NCI-H1417 (cell line): ENCODE measurements at places on chromosomes 2 and 18.

DNA sequence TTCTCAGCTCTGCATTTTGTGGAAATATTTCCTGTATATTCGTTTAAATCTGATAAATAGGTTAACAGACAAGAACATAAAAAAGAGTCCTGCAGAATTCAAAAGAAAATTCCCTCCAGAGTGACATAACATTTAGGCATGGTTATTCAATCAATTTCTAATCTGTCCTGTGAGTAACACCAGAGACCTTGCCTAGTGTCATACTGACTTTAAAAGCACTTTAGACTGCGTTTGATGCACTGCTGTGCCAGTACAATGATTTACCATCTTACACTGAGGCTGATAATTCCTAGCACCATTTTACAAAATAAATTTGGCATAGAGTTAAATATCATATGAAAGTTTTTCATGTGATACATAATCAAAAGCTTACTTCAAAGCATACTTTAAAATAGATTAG lies 35.5 kb upstream of the CALCRL start:
- DNase-seq = no peak

DNA sequence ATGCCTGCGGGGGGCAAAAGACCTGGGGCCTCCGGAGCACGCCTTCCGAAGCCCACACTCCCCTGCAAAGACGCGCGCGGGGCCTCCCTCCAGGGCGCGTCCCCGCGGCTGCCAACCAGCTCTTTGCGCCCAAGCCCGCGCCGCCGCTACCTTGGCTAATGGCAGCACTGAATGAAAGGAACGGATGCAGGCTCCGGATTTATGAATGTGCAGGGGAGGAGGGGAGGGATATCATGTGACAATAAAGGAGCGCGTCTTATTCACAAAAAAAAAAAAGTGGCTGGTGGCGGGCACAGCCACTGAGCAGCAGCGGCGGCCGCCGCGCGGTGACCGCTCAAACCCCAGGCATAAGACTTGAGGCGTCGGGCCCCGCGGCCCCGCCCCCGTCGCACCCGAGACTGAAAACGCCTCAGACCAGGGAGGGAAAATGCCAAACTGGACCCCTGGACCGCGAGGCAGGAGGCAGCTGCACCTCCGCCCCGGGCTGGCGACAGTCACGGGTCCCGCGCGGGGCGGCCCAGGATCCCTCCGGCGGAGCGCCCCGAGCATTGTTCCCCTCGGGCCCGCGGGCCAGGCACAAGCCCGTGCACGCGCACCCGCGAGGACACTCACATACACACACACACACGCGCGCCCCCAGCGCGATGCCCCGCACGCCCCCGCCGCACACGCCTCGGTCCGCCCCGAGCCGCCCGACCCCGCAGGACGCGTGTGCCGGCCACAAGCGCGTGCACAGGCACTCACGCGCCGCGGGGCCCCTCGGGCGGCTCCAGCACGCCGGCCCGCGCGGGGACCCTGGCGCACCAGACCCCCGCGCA lies 1.6 kb downstream of the SPRED2 start:
- DNase-seq = peak; percentile 79

DNA sequence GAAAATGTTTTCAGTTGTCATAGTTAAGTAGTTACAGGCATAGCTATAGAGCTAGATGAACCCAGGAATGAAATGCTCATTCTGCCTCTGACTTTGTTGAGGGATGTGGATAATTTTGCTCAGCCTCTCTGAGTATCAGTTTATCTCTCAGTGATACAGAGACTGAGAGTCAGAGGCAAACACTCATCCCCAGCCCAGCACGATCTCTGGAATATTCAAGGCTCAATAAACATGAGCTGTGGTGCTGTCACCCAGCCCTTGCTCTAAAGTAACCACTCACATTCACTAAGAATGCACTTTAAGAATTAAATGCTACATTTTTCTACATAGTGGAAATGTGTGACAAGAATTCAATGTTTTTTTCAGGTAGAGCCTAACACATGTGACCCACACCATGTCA lies 30.6 kb downstream of the TIMM21 start:
- DNase-seq = no peak

- no peak for DNase-seq
Observed at GRCh38 chr18:33034945-33035344, 262.1 kb upstream of the KLHL14 start.

DNA sequence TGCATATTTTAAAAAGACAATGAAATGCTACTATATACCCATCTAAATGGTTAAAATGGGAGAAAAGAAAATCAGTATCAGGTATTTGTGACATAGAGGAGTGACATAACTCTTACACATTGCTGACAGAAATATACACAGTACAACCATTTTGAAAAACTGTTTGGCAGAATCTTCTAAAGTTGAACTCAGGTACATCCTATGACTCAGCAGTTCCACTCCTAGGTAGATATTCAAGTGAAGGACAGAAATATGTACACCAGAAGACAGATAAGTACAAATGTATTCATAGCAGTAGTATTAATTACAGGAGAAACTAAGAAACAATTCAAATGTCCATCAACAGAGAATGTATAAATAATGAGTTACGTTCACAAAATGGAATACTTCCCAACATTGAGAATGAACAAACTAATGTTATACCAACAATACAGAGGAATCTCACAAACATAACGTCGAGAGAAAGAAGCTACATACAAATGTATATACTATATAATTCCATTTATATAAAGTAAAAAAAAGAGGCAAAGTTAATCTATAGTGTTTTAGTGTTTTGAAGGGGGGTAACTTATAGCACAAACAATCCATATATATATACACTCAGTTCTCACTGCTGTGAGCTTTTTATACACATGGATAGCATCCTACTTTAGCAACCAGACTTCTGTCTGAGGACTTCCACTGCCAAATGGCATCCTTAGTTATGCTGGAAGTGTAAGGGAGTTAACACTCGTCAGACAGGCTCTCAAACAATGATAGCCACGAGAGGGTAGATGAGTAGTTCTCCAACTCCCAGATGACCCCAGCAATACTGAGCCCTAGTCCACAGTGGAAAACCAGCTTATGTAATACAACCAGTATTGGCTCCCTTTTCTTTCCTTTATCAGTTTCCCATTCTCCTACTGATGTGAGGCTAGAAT lies 172.5 kb downstream of the NBAS start:
- peak; percentile 9 for DNase-seq

DNA sequence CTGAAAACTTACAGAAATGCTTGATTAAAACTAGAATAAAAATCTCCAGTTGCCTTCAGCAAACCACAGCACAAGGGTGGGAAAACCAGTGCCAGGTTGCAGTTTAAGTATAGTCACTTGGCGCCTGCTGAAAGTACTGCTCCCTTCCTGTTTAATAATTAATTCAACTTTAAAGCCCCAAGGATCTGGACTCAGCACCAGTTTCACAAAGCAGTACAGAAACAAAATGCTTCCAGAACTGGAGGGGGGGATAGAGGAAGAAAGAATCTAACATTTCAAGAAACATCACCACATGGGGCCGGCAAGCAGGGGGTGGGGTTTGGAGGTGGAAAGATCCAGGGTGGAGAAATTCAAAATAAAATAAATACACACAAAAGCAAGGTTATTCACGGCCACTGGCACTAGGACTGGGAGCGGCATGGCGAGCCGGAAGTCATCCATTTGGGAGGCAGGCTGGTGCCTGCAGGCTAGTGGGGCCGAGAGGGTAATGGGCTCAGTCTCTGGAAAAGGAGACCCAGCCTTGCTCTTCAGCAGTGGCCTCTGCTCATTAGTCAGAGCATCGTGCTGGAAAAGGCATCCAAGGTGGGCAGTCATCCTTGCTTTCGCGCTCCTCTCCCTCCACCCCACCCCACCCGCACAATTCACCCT lies 85.8 kb downstream of the POU3F3 start:
- no peak for DNase-seq

GRCh38 chr2:167187978-167188967 lies 300.0 kb downstream of the XIRP2 start:
- no peak for DNase-seq

DNA sequence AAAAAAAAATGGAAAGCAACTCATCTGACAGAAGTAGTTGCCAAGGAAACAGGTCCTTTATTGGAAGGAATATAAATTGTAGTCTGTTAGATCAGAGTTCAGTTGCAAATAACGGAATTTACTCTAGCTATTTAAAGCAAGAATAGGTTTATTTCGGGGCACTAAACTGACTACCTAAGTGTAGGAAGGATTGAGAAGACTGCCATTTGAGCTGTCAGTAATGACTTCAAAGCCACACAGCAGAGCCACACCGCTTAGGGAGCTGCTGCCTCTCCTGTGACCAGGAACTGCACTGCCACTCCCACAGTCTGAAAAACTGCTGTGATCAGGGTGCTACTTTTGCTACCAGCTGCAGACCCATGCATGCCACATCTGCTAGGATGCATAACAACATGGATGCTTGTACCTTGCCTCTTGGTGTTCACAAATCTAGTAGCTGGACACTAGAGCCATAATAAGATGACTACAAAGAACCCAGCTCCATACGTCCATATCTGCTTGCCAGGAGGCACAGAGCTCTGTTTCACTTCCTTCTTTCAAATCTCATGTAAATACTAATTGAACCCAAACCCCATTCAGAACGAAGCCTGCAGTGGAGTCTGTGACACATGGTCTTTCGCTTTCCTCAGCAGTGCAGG lies 2.2 kb downstream of the DSG2 start:
- DNase-seq = no peak

GRCh38 chr2:147464737-147465357 lies 380.0 kb upstream of the ACVR2A start:
- no peak for DNase-seq

DNA sequence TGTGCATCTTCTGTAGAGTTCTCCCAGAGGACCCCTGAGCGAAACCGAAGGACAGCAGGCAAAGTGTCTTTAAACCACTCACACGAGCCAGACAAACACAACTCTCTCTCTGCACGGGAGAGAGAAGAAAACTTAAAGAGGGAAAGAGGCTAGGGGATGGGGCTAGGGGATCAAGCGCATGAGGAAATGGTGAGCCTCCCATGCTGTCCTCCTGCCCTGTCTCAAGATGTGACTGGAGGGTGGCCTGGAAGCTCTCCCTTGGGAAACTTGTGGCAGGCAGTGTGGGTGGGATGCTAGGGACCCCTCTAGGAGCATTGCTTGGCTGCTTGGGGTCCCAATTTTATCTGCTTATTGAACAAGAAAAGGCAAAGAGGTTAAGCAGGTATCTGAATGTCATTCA lies 44.5 kb downstream of the CYP26B1 start:
- no peak for DNase-seq

DNA sequence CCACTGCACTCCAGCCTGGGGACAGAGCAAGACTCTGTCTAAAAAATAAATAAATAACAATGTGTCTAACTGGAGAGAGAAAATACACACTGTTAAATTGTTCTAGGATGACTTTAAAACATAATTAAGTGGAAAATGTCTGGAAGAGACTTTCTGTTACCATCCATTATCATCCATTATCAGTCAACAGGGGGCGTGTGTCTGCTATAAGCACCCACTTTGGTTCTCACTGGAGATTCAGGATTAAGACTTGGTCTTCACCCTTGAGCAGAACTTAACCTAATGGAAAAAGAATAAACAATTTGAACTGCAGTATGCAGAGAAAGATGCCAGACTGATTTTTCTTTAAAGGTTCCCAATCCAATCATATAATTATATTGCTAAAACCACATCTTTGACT lies 999.8 kb upstream of the GYPC start:
- no peak for DNase-seq

- DNase-seq = no peak
Observed at GRCh38 chr2:83757329-83757728, 701.8 kb downstream of the SUCLG1 start.

GRCh38 chr2:196725218-196725617 lies 74.3 kb downstream of the GTF3C3 start:
- no peak for DNase-seq

- no peak for DNase-seq
Observed at GRCh38 chr2:101948625-101949155, 43.1 kb upstream of the IL1R2 start.

GRCh38 chr2:190947141-190947540 lies 66.5 kb downstream of the GLS start:
- DNase-seq = no peak

GRCh38 chr2:34012715-34013302 lies 413.7 kb upstream of the FAM98A start:
- DNase-seq = peak; percentile 8

GRCh38 chr2:47784352-47784851 lies 1.5 kb downstream of the MSH6 start:
- DNase-seq = no peak

DNA sequence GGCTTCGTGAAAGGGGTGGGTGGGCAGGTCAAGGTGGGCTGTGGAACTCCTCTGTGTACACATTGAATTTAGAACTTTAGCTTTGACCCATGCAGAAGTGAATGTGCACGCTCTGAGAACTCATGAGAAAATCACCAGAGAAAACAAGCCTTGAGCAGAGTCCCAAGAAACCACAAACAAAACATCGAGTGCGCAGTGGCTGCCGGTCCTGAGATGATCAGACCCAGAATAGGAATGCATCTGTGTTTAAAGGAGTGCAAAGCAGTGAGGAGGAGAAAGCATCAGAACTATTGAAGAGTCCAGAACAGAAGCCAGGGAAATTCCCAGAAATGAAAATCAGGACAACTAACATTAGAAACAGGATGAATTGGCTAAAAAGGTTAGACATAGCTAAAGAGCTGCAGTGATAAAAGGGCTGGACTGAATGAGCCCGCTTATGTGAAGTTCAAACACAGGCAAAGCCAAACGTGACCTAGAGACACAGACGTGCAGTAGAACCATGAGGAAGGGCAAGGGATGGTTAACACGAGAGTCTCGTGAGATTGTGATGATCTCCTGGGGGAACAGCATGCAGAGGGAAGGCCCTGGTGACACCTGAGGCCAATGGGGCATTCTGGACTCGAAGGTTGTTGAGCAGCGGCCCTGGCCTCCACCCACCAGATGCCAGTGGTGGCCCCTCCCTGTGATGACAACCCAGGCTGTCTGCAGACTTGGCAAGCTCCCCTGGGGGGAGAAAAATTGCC lies 16.4 kb upstream of the TXNL4A start:
- no peak for DNase-seq

GRCh38 chr2:230158468-230158867 lies 61.3 kb downstream of the SP110 start:
- no peak for DNase-seq

GRCh38 chr18:72848503-72849237 lies 19.1 kb downstream of the NETO1 start:
- DNase-seq = no peak

DNA sequence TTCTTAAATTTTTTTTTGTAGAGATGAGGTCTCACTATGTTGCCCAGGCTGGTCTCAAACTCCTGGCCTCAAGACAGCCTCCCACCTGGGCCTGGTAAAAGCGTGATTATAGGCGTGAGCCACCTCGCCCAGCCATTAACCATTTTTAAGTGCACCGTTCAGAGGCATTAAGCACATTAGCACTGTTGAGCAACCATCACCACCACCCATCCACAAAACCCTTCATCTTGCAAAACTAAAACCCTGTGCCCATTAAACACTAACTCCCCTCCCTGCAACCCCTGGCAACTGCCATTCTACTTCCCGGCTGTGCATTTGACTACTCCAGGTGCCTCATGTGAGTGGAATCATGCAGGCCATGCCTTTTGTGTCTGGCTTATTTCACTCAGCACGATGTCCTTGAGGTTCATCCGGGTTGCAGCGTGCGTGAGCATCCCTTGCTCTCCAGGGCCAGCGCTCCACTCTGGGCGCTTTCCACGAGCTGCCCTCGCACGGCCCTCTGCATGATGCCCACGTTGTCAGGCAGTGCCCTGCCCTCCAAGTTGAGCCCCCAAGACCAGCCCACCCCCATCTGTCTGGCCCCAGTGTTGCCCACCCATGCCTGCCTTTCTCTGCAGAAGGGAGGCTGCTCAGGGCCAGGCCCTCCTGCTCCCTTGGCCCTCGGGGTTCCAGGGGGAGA lies 63.0 kb upstream of the GLI2 start:
- DNase-seq = peak; percentile 23
